ENCODE measurements at places on chromosomes 5 and 9.

GRCh38 chr5:107570805-107571531, 99.8 kb downstream of the EFNA5 start:
- peak; percentile 18 for DNase-seq

DNA sequence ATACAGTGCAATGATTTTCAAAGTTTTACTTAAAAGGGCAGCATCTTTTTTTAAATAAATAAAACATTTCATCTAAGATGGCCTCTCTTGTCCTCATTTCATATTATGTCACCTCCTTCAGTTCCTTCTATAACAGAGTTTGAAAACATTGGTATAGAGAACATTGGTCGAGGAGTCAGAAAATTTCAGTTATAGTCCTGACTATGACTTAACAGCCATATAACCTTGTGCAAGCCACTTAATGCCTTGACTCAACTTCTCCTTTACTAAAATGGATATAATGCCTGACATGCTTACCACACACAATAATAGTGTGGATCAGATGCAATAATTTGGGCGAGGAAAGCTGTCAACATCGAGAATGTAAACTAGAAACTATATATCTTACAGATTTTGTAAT, 22.6 kb downstream of the SSBP2 start:
- DNase-seq, result no peak

- DNase-seq, result no peak
Observed at GRCh38 chr5:125776656-125777139, 646.5 kb upstream of the GRAMD2B start.

DNA sequence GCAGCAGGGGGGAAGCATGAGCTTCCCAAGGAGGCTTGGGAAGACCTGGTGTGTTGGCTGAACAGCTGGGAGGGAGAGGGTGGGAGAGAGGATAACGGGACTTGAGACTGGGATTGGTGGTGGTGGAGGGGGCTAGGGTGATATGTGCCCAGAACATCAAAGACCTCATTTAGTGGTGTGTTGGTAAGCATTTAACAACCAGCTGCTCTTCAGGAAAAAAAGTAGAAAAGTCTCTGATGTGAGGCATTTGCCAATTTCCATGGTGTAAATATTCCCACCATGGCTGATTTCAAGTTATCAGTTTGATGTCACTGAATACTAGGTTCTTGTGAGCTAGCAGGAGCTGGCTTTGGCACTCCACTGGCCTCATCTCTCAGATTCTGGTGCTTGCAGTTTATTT, 170.8 kb downstream of the MACROH2A1 start:
- no peak for DNase-seq

DNA sequence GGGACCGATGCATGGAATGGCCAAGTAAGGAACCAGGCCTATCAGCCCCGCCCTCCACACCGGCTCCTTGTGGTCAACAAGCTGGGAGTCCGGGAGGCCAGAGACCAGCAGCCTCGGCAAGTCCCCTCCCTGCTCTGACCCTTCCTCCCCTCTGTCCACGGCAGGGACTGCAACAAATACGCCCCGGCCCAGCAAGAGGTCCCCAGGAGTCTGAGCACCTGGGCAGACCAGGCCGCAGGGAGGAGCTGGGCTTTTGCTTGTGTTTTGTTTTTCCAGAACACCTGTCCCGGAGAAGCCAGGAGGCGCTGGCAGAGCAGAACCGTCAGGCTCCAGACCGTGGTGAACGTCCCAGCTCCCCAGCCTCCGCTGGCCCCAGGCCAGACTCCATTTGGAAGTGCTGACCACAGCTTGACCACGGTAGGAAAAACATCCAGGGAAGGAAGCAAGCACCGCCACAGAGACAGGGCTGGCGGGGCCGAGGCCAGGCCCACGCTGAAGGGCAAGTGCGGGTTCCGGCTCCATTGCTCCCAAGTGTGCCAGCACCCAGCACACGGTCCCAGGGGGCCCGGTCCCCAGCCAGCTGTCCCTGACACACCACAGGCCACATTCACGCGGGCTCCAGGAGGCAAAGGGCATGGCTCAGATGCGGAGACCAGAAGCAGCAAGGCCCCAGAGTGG, 56.7 kb downstream of the VAV2 start:
- DNase-seq, result no peak

DNA sequence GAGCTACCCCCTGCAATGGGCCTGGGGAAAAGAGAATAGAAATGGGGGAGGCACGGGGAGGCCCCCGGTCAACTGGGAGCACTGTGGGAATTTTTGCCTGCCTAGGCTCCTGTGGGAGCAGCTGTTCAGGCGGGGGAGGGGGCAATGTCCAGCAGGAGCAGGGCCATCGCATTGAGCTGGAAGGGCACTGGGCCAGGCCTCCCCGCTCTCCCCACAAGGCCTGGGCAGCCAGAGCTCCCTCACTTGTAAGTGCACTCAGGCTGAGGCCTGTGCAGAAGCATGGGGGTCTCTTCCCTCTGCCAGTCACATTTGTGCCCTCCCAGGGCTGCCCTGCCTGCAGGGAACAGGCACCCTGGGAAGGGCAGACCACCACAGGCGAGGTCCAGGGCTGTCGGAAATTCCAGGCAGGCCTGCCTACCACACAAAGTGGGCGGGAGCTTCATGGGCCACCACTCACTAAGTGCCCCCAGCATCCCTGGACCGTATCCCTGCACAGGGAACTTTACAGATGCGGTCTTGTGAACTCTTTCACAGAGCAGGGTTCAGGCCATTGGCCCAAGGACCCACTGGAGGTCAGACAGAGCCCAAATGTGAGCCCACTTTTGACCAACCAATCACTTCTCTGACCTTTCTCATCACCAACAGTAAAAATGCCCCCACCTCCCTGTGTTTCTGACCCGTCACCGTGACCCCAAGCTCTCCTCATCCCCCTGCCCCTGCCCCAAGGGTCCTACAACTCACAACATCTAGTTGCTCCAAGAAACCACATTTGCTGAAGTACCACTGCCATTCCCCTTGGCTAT, 1.0 kb upstream of the CFAP157 start:
- DNase-seq, result no peak

DNA sequence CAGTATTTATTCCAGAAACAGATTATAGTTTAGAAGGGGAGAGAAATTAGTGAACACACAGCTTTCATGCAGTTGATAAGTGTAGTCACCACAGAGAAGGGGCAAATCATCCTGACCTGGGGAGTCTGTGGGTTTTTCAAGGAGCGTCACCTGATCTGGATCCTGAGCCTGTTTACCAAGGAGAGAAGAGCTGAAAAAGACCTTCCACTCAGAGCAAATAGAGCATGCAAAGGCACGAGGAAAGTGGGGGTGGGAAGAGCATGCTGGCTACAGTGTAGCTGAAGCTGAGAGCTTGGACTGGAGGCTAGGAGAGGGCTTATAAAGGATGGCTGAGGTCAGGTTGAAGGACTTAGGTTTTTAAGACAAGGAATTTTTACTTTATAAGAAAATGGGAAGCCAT, 30.4 kb downstream of the ACO1 start:
- DNase-seq, result no peak

DNA sequence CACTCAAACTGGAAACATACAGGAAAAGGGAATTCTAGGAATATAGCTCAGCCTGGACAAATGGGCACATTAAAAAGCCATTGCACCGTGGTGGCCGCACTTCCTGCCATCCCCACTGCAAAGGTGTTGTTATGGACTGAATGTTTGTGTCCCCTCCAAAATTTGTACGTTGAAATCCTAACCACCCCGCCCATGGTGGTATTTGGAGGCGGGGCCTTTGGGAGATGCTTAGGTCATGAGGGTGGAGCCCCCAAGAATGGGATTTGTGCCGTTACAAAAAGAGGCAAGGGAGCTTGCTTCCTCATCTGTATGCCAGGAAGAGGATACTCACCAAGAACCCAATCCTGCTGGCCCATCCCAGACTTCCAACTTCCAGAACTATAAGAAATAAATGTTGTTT, 1.1 kb upstream of the CMBL start:
- DNase-seq, result no peak

DNA sequence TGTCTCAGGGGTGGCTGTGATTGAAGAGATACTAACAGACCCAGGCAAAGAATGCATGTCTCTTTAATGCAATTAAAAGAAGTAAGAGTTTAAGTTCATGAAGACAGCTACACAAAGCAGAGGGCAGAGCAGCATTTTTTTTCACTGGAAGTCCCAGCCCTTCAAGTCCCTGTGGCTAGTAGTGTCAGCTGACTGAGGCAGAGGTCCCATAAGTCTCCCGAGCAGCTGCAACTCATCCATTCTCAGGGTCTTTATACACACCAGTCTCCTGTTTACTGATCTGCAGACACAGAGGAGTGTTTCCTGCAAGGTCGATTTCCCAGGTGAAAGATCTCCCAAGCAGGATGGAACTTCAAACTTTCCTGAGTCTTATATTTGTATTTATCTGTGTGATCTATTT, 169.4 kb upstream of the GLRA1 start:
- DNase-seq, result no peak

DNA sequence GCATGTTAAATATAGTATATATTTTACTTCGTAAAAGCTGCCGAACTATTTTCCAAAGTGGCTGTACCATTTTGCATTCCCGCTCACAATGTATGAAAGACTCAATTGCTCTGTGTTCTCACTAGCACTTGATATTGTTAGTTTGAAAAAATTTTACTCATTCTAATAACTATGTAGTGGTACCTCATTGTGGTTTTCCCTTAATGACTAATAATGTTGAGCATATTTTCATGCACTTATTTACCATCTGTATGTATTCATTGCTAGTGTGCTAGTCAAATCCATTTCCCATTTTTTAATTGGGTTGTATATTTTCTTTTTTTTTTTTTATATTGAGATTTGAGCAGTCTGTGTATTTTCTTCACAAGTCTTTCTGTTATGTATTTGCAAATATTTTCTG, 58.4 kb downstream of the RANBP17 start:
- no peak for DNase-seq

DNA sequence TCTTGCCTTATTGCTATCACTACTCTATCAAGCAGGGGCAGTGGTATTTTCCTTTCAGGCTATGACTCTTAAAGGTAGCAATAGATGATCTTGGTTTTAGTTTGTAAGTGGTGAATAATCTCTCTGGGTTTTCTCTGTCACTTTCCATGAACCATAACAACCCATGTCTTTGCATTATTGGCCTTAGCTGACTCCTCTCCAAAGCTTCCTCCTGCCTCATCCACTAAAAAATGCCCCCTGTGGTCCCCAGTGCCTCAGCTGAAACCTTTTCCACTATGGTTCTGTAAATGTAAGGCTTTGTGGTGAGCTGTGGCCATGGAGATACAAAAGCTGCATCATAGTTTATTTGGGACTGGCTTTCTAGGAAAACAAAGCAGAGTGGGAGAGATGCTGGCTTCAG, 128.8 kb downstream of the GPBP1 start:
- no peak for DNase-seq

DNA sequence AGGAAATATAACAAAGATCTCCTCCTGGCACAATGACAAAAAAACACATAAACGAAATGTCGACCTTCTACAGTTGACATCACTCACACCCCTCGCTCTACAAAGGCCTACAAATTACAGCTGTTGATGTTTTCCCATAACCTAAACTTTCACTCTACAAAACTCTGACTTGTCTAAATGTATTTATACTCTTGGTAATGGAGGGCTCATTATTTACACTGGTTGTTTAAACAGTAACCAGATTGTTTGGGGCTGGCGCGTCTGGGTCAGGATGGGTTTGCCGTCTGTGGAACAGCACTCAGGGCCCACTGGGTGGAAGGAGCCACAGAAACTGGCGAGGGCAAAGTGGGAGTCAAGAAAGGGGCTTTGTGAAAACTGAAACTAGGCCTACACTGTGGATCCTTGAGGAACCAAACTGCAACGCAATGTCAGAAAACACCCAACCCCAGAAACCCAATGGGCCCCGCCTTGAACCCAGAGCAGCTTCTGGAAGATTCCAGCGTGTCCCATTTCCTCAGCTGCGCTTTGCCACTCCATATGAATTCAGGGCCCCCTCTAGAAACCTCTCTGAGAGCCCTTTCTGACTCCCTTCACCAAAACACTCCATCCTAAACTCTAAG, 136.7 kb downstream of the ROR2 start:
- DNase-seq, result no peak

DNA sequence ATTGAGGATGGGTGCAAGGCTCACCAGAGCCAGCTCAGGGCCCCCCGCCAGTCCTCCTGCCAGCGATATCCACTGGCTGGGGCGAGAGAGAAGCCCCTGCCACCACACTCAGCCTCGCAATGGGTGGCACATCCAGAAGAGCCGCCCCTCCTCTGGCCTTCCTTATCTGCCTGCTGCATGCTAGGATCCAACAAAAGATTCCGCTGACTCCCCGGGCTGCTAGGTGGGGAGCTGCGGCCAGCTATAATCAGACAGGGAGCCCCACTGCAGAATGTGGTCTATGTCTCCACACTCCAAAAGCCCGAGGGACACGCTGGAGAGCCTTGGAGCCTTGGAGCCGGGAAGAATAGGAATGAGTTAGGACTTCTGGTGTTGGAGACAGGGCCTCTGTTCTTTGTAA, 32.8 kb downstream of the COL23A1 start:
- DNase-seq, result no peak

DNA sequence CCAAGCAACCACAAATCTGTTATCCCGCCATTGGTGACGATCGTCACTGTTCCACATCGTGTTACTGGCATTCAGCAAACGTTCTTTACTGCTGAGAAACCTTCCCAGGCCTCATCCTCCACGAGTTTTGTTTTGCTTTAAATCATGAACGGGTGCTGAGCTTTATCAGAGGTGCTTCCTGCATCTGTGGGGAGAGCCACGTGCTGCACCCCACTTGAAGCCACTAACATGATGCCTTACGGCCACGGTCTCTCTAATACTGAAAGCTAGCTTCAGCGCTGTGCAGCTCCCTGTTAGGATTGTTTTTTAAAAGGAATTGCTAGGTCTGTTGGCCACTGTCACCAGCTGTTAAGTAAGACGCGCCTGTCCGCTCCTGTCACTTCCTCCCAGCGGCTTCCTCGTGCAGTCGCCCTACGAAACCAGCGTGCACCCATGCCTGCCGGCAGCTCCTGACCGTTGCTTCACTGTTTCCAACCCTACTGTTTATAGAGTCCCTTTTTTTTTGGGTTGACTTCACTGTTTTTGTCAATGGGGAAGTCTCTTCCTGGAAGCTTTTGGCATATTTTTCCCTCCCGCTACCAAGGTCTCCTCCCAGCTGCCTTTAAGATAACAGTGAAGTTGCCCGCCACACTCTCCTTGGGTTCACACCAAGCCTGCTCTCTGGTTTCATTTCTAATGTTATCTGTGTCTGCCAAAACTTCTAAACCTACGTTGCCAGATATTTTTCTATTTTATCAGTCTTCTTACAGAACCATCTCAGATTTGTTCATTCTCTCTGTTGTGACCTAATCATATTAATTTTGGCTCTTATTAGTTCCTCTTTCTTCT, 20.3 kb downstream of the LPCAT1 start:
- no peak for DNase-seq

DNA sequence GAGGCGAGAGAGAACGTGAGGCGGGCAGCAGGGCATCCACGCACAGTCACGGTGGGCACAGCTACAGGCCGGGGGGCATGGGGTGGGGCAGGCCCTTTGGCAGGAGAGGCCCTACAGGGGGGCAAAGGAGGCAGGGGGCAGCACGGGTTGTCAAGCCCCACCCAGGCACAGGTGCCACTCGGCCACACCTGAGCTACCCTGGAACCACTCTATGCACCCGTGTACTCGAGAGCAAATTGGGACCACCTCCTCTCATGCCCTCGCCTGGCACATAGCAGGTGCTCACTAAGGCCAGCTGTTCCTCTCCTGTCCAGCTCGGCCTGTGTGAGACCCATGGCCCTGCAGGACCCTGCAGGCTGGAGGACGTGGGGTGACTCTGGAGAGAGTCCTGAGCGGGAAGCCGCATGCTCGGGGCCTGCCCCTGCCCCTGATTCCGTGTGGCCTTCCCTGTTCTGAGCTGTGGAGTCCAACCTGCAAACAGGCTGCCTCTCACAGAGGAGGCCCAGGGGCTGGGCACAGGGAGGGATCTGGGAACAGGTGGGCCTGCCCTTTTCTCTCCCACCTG, 31.4 kb upstream of the SARDH start:
- DNase-seq, result no peak

GRCh38 chr9:4833781-4834560, 41.2 kb downstream of the RCL1 start:
- no peak for DNase-seq

Measured in activated T-cell treated with anti-CD3 and anti-CD28 coated beads for 48 hours (primary cell).